ENCODE measurements at places on chromosomes 11 and 22.

- DNase-seq = no peak
Observed at GRCh38 chr11:30433831-30434230, 110.9 kb downstream of the ARL14EP start.

- no peak for DNase-seq
Observed at GRCh38 chr22:30705710-30706651, 11.3 kb downstream of the OSBP2 start.

GRCh38 chr22:29473001-29473400 is 7.0 kb upstream of the NEFH start:
- DNase-seq = no peak

DNA sequence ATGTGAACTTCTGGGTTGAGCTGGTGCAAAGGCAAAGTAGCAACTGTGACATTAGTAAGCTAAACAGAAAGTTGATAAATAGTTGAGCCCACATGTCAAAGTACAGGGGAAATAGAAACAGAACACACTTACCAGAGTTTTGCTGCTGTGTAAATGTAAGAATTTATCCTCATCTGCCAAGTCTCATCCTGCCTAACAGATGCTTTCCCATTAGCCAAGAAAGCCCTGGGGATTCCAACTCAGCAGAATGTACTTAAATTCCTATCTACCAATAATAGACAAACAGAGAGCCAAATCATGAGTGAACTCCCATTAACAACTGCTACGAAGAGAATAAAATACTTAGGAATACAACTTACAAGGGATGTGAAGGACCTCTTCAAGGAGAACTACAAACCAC is 7.3 kb upstream of the OR51A2 start:
- DNase-seq = no peak

DNA sequence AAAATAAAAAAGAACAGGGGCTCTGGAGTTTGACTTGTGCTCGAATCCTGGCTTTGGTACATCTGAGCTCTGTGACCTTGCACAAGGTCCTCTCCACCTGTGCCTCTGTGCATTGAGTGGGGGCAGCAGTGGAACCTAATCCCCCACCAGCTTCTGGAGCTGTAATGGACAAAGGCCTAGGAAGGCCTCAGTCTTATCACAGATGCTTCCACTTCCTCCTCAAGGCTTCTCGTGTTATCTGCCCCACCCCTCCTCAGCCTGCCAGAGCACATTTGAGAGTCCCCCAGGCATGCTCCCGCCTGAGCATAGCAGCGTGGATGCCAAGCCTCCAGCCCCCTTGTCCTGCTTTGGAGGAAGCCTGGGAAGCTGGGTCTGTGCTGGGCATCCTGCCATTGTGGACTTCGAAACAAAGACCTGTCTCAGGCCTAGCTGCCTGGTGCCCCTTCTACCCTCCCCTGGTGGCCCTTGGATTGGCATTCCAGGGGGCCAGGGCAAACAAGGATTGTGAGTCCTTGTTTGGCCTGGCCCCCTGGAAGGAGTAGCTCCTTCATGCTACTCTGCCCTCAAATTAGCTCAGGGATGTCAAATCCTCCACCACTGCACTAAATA is 15.0 kb downstream of the SLC35E4 start:
- DNase-seq = no peak

GRCh38 chr22:50546326-50547262 is 895 bp downstream of the KLHDC7B start:
- no peak for DNase-seq

- DNase-seq = no peak
Observed at GRCh38 chr11:128568166-128568778, 19.1 kb downstream of the ETS1 start.

GRCh38 chr11:95531116-95531515 is 258.5 kb downstream of the FAM76B start:
- DNase-seq = no peak

All from germinal center (tissue), 1 donor.